Fibroblast of villous mesenchyme (primary cell): ENCODE measurements at places on chromosomes 2 and 18.

GRCh38 chr2:236352761-236353593 is 88.8 kb upstream of the ASB18 start:
- peak; percentile 40 for DNase-seq

DNA sequence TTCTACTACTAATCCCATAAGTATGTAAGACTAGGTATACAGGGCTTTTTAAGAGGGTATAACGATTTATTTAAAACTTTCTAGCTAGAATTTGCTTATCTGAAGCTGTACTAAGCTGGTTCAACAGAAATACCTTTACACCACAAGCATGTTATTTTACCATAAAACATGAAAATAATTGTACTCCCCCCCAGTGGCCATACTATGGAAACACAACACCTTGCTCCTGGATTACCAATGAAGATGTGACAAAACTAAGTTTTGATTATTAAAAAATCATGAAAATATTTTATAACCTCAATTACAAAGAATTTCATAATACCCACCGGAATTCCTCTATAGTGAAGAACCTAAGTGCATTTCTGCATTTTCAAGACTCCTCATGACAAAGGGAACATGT is 27.3 kb downstream of the LPIN2 start:
- peak; percentile 80 for DNase-seq

DNA sequence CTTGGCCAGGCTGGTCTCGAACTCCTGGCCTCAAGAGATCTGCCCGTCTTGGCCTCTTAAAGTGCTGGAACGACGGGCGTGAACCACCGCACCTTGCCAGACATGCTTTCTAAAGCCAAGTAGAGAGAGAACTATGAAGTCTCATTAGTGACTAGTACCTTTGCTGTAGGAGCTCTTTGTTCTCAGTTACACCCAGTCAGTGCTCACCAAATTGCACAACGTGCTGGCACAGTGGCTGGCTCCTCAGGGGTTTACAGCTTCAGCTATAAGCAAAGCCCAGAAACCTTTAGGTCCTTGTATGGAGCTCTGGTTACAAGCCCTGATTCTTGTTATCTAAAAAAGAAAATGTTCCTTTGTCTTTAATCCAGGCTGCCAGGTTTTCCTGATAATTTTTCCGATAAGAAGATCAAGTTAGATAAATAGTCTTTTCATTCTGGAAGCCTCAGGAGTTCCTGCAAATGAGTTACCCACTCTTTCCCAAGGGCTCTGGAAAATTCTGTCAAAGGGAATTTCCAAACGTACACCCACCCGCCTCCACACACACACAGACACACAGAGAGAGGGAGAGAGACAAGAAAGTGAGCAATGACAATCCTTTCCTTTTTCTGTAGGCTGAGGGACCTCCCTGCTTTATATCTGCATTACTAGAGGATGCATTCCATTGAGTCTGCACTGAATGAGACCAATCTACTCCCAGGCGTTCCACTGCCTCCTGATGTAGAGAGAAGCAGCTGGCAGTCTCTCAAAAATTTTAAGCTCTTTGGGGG is 100.2 kb upstream of the CSRNP3 start:
- DNase-seq = no peak

GRCh38 chr2:201132518-201132917 is 16.6 kb downstream of the CFLAR start:
- no peak for DNase-seq

DNA sequence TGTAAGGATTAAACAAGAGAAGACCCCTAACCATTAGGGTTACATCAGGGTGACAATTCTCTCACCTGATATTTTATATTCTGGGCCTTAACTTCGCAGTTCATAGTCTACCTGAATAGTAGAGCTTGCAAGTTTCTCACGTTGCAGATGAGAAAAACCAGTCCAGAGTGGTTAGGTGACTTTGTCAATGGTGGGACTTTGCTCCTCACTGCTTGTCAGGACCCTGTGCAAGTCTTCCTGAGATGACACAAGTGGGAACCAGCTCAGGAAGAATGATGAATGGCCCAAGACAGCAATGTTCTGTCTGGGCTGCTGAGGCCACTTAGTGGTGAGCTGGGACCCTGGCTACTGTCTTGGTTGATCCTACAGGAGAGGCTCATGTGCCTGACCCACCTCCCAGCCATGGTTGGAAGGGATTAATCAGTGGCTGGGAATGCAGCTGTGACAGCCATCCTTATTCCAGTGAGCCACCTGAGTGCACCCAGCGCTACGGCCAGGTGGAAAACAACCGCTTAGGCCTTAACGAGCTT is 16.9 kb downstream of the LGALSL start:
- no peak for DNase-seq

DNA sequence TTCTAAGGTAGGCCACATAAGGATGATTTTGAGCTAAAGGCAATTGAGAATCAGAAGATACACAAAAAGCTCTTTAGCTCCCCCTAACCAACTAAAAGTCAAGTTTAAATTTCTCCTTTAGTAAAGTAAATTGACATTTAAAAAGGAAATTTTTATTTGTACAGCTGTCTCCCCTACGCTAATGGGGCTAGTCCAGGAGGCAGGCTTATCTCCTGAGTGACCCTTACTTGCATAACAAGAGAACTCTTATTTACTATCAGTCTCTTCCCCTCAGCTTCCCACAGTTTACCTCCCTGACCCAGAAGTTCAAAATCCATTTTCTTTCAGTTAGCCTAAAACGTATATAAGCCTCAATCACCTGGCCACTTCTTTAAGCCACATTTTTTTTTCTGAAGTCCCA is 1002.8 kb upstream of the NRXN1 start:
- DNase-seq = no peak

GRCh38 chr2:152594022-152594766 is 123.1 kb downstream of the PRPF40A start:
- DNase-seq = no peak

- DNase-seq = no peak
Observed at GRCh38 chr2:20189299-20189931, 35.5 kb downstream of the SDC1 start.

GRCh38 chr2:16302431-16303272 is 362.3 kb downstream of the MYCN start:
- no peak for DNase-seq

- no peak for DNase-seq
Observed at GRCh38 chr2:11750917-11751316, 4.5 kb downstream of the LPIN1 start.

GRCh38 chr2:108034843-108035242 is 48.5 kb downstream of the SLC5A7 start:
- DNase-seq = no peak

GRCh38 chr2:145503511-145503910 is 983.6 kb upstream of the ZEB2 start:
- DNase-seq = peak; percentile 13

DNA sequence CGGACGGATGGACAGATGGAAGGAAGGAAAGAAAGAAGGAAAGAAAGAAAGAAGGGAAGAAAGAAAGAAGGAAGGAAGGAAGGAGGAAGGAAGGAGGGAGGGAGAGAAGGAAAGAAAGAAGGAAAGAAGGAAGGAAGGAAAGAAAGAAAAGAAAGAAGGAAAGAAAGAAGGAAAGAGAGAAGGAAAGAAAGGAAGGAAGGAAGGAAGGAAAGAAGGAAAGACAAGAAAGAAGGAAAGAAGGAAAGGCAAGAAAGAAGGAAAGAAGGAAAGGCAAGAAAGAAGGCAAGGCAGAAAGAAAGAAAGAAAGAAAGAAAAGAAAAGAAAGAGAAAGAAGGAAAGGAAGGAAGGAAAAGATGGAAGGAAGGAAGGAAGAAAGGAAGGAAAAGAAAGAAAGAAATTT is 162.5 kb upstream of the DNMT3A start:
- no peak for DNase-seq

DNA sequence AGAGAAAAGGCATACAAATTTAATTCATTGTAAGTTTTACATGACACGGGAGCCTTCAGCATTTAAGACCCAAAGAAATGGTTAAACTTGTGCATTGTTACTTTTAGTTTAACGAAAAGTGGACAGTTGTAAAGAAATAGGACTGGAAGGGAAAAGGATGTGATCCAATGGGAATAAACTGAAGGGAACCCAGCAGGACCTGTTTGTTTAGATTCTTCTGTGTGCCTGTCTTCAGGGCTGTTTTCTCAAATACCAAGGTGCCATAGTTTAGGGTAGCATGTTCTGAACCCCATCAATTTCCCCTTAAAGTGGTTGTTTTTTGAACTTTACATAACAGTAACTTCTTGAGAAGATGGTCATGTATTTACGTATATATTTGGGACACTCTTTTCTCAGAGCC is 30.3 kb upstream of the CABLES1 start:
- no peak for DNase-seq

DNA sequence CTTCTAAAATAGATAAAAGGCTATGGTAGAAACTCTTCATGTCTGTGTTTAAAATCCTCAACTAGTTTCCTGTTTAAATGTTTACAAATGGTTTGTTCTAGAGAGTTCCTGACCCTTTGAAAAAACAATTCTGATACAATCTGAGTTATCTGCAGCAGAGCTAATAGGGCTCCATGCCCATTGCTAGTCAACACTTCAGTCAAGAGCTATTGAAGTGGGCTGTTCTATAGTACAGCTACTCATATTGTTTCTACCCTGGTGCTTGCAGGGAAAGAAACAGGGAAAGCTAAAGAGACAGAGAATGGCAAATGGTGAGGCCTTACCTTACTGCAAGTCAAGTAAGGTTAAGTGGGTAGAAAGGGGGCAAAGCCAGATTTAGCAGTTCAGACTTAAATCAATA is 112.3 kb upstream of the CAVIN2 start:
- no peak for DNase-seq

DNA sequence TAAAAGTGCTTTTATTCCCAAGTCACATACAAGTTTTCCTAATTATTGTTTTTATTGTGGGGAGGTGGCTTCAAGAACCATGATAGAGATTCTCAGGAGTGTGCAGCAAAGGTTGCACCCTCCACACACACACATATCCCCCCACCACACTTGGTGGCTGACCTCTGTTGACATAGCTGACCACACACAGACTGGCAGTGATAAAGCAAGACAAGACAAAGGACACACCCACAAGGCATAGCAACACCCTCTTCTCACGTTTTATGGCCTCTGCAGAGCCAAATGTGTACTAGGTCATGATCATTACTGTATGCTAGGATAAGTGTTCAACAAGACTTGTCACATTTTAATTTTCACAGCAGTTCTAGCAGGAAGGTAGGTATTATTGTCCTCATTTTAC is 143.0 kb upstream of the EPC2 start:
- DNase-seq = no peak

GRCh38 chr2:46258937-46259776 is 38.0 kb upstream of the EPAS1 start:
- DNase-seq = peak; percentile 39

GRCh38 chr2:205463466-205464025 is 218.8 kb upstream of the NRP2 start:
- DNase-seq = no peak

DNA sequence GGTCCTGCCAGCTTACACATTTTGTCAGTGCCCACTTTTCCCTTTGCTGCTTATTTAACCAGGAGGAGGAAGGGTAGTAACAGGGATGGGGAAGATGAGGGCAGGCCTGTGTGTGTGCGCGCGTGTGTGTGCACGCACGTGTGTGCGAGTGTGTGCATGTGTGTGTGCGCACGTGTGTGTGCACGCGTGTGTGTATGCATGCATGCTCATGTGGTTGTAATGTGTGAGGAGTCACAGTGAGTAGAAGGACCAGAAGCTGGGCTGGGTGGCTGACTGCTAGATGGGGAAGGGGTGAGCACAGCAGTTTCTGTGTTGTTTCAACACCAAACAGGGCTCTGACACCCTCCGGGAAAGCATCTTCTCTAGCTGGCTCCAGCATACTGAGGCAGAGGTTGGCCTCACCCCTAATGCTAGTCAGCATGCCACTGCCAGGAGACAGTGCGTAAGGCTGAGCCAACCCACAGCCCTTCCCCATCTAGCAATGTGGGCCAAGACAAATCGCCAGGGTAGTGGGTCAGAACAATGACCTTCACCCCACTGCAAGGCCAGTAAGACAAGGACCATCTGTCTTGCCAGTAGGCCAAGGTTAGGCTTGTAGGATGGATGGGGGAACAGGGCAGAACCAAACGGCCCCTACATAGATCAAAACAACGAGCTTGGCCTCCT is 218.7 kb upstream of the SMAD2 start:
- no peak for DNase-seq

- DNase-seq = no peak
Observed at GRCh38 chr2:20762945-20763683, 59.8 kb downstream of the LDAH start.

DNA sequence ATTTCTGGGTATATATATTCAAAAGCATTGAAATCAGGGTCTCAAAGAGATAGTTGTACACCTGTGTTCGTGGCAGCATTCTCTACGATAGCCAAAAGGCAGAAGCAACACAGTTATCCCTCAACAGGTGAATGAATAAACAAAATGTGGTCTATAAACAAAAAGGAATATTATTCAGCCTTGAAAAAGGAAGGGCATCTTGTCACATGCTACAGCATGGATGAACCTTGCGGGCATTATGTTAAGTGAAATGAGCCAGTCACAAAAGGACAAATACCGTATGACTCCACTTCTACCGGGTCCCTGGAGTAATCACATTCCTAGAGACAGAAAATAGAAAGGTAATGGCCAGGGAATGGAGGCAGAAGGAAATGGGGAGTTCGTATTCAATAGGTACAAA is 228.8 kb downstream of the SH3BP4 start:
- DNase-seq = no peak

- no peak for DNase-seq
Observed at GRCh38 chr2:82657106-82657505, 1802.0 kb downstream of the SUCLG1 start.

DNA sequence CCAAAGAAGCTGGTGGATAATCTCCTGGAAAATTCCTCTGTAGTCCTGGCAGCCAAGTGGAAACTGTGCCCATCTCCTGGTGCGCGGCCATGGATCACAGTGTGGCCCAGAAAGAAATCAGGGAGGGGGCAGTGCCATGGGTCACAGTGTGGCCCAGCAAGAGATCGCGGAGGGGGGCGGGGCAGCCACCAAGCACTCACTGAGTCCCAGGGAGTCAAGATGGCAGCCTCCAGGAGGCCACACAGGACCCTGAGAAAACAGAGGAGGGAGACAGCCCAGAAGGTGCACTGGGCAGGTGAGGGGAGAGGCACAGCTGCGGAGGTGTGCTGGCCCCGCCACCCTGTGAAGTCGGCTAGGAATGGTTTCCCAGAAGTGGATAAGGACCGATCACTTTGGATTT is 8.1 kb upstream of the ATP6V1B1 start:
- no peak for DNase-seq

GRCh38 chr2:10614939-10615338 is 74.8 kb downstream of the NOL10 start:
- DNase-seq = peak; percentile 62

- no peak for DNase-seq
Observed at GRCh38 chr2:164288235-164288634, 333.0 kb downstream of the GRB14 start.

DNA sequence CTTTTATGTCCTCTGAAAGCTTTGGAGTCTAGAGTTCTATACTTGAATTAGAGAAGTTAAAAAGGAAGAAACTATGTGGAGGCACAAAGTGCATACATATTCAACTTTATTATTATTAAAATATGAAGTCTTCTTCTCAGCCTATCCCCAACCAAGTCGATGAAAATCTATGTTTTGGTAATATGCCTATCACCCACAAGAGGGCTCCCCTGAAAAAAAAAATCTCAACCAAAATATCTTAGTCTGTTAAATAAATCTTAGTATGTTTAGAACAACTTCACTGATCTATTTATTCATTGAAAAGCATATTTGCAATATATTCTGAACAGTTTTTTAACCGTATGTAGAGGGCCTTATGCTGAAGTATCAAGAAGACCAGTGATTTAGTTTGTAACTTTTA is 804.5 kb downstream of the TDRD15 start:
- no peak for DNase-seq
